Type B pancreatic cell (in vitro differentiated cells): ENCODE measurements at places on chromosomes 12 and 14.

DNA sequence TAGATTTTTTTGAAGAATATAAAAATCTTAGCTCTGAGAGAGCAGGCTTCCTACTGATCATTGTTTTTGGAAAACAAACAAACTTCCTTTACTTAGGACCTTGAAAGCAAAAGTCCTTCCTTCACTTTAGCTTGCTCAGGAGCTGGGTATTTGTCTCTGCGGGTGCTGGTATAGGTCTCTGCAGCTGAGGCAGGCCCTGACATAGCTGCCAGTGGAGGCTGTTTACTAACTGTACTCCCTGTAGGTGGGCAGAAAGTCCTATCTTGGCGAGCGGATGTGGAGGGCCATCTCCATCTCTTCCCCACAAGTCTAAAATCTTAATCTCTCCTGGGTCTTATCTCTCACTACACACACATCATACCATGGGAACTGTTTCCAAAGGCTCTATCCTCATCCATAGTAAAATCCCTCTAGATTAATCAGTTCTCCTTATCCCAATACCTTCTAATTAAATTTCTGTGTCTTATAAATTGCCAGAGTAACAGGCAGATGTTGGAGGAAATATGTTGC is 4.1 kb upstream of the MIA2 start:
- H3K36me3 ChIP-seq: no peaks in the 10 kb centered on the region
- no peaks in the 10 kb centered on the region for H3K4me1 ChIP-seq
- H3K27ac ChIP-seq: no peak overlapping the region
- no peak for DNase-seq
- H3K4me3 ChIP-seq: no peak overlapping the region

DNA sequence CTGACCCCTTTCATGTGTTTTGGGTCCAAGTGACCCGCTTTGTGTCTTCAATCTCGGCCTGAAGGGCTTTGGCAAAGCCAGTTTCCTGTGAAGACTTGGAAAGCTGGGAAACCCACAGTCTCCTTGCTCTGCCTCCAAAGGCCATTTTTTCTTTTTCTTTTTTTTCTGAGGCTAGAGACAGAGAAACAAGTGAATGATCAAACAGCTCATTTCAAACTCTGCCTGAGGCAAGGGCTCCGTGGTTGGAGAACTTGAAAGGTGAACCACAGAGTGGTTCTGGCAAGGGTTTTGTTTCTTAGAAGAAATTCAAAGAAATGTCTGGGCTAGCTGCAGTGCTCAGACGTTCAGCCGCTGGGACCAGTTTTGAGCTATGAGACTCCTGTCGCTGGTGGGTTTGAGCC is 62.7 kb downstream of the ERH start:
- peak overlapping the region; percentile 45 for H3K4me3 ChIP-seq
- peaks cover 10% of the 10 kb centered on the region for H3K4me1 ChIP-seq
- H3K27ac ChIP-seq: peak overlapping the region; percentile 81
- no peaks in the 10 kb centered on the region for H3K27me3 ChIP-seq
- no peak for DNase-seq

GRCh38 chr12:1470051-1470450 is 124.3 kb downstream of the FBXL14 start:
- no peak overlapping the region for H3K4me3 ChIP-seq
- no peak overlapping the region for H3K27ac ChIP-seq
- peaks cover 43% of the 10 kb centered on the region for H3K36me3 ChIP-seq
- peaks cover 6% of the 10 kb centered on the region for H3K27me3 ChIP-seq
- H3K4me1 ChIP-seq: peaks cover 23% of the 10 kb centered on the region

DNA sequence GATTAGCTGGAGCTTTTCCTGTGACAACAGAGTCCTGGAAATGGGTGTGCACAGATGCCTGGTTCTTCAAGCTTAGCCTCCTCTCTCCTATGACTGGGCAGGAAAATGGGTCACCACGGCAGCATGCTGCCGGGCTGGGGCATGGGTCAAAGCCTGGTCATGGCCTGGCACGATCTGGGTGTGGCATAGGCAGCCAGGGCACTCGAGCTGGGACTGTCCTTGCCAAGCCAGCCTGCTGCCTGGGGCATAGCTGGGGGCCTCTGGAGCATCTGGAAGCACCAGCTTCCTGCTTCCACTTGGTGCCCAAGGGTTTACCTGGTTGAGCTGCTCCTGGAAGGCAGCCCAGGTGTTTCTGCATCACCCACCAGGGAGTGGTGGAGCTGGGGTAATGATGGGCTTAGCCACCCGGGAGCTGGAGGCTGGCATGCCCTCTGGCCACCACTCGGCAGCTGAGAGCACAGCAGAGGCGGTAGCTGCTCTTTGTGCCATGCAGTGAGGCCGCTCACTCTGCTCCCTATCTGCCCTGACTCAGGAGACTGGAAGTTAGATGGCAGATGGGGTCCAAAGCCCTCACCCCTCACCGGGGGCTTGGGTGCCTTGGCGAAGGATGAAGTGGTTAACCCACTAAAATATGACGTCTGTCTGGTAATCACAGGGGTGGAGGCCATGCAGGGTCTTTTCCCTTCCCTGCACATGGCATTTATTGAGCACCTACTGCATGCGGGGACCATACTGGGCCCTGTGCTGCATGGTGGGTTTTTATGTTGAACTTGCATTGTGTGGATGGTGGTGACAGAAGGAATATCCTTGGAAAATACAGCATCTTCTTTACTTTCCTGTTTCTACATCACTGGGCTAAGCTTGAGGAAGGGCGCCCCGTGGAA is 1.7 kb downstream of the OTUB2 start:
- DNase-seq: no peak
- H3K27ac ChIP-seq: peak overlapping the region; percentile 29
- H3K4me1 ChIP-seq: peaks cover 16% of the 10 kb centered on the region
- H3K4me3 ChIP-seq: peak overlapping the region; percentile 80

DNA sequence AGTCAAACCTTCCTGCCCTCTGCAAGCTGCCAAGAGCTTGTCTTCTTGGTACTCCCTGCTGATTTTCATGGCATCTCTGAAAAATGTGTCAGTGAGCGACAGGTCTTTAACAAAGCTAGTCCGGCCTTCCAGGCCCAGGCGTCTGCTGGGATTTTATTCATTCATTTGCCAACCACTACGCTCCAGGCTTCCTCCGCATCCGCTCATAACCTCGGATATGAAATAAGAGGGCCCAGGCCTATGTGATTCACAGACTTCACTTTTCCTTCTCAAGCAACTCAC is 13.8 kb downstream of the TSPAN9 start:
- DNase-seq: no peak
- no peaks in the 10 kb centered on the region for H3K27me3 ChIP-seq
- H3K4me3 ChIP-seq: no peak overlapping the region
- peak overlapping the region; percentile 38 for H3K27ac ChIP-seq
- peaks cover 21% of the 10 kb centered on the region for H3K36me3 ChIP-seq
- H3K4me1 ChIP-seq: peaks cover 20% of the 10 kb centered on the region

GRCh38 chr12:130137040-130138018 is 24.9 kb upstream of the FZD10 start:
- DNase-seq: no peak
- H3K4me3 ChIP-seq: peak overlapping the region; percentile 25

DNA sequence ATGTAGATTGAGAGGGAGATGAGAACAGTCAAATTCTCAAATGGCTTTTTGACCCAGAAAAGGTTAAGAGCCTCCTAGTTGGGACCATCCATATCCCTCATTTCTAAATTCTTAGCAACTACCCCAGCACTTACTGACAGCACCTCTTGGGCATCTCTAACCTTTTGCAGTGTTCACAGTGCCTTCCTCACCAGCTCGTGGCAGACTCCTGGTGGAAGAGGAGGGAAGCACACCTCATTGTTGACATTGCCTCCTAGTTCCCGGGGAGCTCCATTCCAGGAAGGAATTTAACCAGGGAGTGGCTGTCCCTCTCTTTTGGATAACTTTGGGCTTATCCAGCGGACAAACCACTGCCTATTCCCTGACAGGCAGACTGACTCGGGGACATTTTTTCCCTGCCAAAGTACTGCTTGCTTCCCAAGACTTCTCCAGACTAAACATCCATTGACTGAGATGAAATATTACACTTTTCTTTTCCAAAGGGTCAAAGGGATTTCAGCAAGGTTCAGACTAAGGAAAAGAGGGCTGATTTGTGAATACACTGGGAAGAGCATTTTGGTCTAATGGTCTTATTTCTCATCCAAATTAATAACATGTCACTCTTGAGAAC is 9.0 kb upstream of the OR6J1 start:
- no peak overlapping the region for H3K27ac ChIP-seq
- peaks cover 4% of the 10 kb centered on the region for H3K4me1 ChIP-seq
- no peaks in the 10 kb centered on the region for H3K36me3 ChIP-seq
- H3K4me3 ChIP-seq: no peak overlapping the region

GRCh38 chr12:12548713-12549112 is 13.9 kb downstream of the DUSP16 start:
- peak overlapping the region; percentile 67 for H3K27ac ChIP-seq
- no peak overlapping the region for H3K4me3 ChIP-seq
- DNase-seq: no peak
- H3K27me3 ChIP-seq: no peaks in the 10 kb centered on the region

DNA sequence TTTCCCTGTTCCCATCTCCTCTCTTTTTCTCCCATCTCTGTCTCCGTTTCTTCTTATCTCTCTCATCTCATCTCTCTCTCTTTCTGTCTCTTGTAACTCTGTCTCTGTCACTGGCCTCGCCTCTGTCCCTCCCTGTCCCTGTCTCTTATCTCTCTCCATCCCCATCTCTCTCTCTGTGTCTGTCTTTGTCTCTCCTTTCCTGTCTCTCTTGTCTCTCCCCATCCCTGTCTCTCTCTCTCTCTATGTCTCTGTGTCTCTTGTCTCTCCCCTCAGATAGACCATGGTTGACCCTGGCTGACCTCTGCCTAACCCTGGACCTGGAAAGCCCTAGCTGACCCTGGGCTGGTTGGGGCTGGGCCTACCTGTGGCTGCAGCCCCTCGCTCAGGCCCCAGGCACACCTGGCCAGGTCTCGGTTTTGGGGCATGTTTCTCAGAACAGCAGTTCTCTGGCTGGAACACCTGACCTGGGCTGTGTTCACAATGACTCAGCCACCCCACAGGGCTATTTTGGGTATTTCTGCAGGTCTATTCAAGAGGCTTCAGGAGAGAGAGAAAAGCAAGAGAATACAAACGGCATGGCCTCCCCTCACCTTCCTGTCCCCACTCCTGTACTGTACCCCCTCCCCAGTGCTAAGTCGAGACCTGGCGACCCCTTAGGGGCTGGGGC is 174.4 kb downstream of the TMEM121 start:
- peak; percentile 32 for DNase-seq
- no peaks in the 10 kb centered on the region for H3K4me1 ChIP-seq
- H3K36me3 ChIP-seq: peaks cover 4% of the 10 kb centered on the region

GRCh38 chr12:48690990-48691389 is 9.0 kb upstream of the KANSL2 start:
- peaks cover 42% of the 10 kb centered on the region for H3K36me3 ChIP-seq
- no peak for DNase-seq
- no peak overlapping the region for H3K4me3 ChIP-seq
- no peaks in the 10 kb centered on the region for H3K4me1 ChIP-seq
